A549 treated with Hydrocortisone at 1 μM for 4 hours (cell line): ENCODE measurements at places on chromosomes 16 and 17. TPM values are rescaled to one million over a fixed set of nuclear protein-coding genes. Genes with fewer than 3 reads are reported as not detected.

The ROGDI gene
- 11.2 to 14.4 TPM (median 13.6 TPM) in 5 replicates for total RNA-seq

The STH gene
- not detected in 5 replicates for total RNA-seq

The HSD11B2 gene
- total RNA-seq: 2.0 to 2.3 TPM (median 2.2 TPM) in 5 replicates

The ASPA gene
- total RNA-seq: not detected in 5 replicates

The CA7 gene
- 0.09 TPM in 1 of 5 replicates, not detected in the others for total RNA-seq

The KRT40 gene
- total RNA-seq: not detected in 5 replicates

The SNAI3 gene
- total RNA-seq: 0.06 to 0.24 TPM (median 0.10 TPM) in 5 replicates

The KRTAP9-2 gene
- not detected in 5 replicates for total RNA-seq

The RND2 gene
- total RNA-seq: 0.07 to 0.22 TPM (median 0.15 TPM) in 5 replicates

The LRRC37A gene
- 0.60 to 1.1 TPM (median 0.94 TPM) in 5 replicates for total RNA-seq

The ARL16 gene
- total RNA-seq: 46.1 to 52.5 TPM (median 49.2 TPM) in 5 replicates

The GJC1 gene
- total RNA-seq: 23.1 to 34.0 TPM (median 28.6 TPM) in 5 replicates

The SOX8 gene
- 2.1 to 3.0 TPM (median 2.7 TPM) in 5 replicates for total RNA-seq

The RIPOR1 gene
- total RNA-seq: 38.8 to 45.9 TPM (median 43.7 TPM) in 5 replicates

The TGFB1I1 gene
- 45.9 to 79.3 TPM (median 53.0 TPM) in 5 replicates for total RNA-seq

The MPO gene
- total RNA-seq: not detected in 5 replicates

The WNT3 gene
- 3.9 to 4.7 TPM (median 4.4 TPM) in 5 replicates for total RNA-seq

The GDPD3 gene
- total RNA-seq: 1.2 to 1.5 TPM (median 1.3 TPM) in 5 replicates

The IKZF3 gene
- not detected in 5 replicates for total RNA-seq

The C1QL1 gene
- total RNA-seq: 15.2 to 32.8 TPM (median 28.1 TPM) in 5 replicates

The APPBP2 gene
- total RNA-seq: 13.9 to 22.0 TPM (median 15.8 TPM) in 5 replicates

The MYOCD gene
- total RNA-seq: 0.71 to 1.4 TPM (median 0.92 TPM) in 5 replicates

The MCRIP2 gene
- total RNA-seq: 18.5 to 43.3 TPM (median 40.9 TPM) in 5 replicates

The SCGB1C2 gene
- total RNA-seq: not detected in 5 replicates

The HOXB3 gene
- 3.1 to 5.3 TPM (median 5.0 TPM) in 5 replicates for total RNA-seq

The CDR2L gene
- 65.6 to 80.7 TPM (median 75.4 TPM) in 5 replicates for total RNA-seq

The PLK1 gene
- 150 to 164 TPM (median 157 TPM) in 5 replicates for total RNA-seq

The OR1A1 gene
- not detected in 5 replicates for total RNA-seq

The GGA3 gene
- total RNA-seq: 26.2 to 28.9 TPM (median 28.0 TPM) in 5 replicates

The PRRT2 gene
- total RNA-seq: 0.26 to 0.52 TPM (median 0.31 TPM) in 5 replicates

The TEKT5 gene
- total RNA-seq: 0.08 to 0.17 TPM (median 0.16 TPM) in 3 of 5 replicates, not detected in the others

The CCDC182 gene
- not detected in 5 replicates for total RNA-seq

The TNFRSF17 gene
- not detected in 5 replicates for total RNA-seq

The FNDC8 gene
- total RNA-seq: 0.06 to 0.16 TPM (median 0.08 TPM) in 5 replicates

The TRPV2 gene
- 0.20 to 0.55 TPM (median 0.40 TPM) in 5 replicates for total RNA-seq

The TMEM100 gene
- 0.06 to 0.15 TPM in 2 of 5 replicates, not detected in the others for total RNA-seq

The PABPN1L gene
- total RNA-seq: not detected in 5 replicates

The APOH gene
- 4.3 to 6.0 TPM (median 5.0 TPM) in 5 replicates for total RNA-seq

The KLHDC4 gene
- total RNA-seq: 43.9 to 50.5 TPM (median 47.4 TPM) in 5 replicates

The FOXN1 gene
- 0.02 to 0.05 TPM in 2 of 5 replicates, not detected in the others for total RNA-seq

The CWC25 gene
- 19.6 to 25.9 TPM (median 20.5 TPM) in 5 replicates for total RNA-seq

The CDH11 gene
- 0.43 to 1.1 TPM (median 0.70 TPM) in 5 replicates for total RNA-seq

The TRIM16 gene
- total RNA-seq: 180 to 235 TPM (median 202 TPM) in 5 replicates

The ZNF423 gene
- total RNA-seq: 0.08 to 0.28 TPM (median 0.18 TPM) in 5 replicates

The SLC16A11 gene
- total RNA-seq: not detected in 5 replicates

The NETO2 gene
- total RNA-seq: 76.3 to 102 TPM (median 79.0 TPM) in 5 replicates

The ASB16 gene
- 0.07 to 0.13 TPM (median 0.12 TPM) in 3 of 5 replicates, not detected in the others for total RNA-seq

The SLFN14 gene
- not detected in 5 replicates for total RNA-seq

The KRTAP4-5 gene
- not detected in 5 replicates for total RNA-seq

The DNAAF1 gene
- 0.23 to 0.59 TPM (median 0.38 TPM) in 5 replicates for total RNA-seq

The CHRNE gene
- total RNA-seq: 0.05 to 0.12 TPM (median 0.07 TPM) in 4 of 5 replicates, not detected in the other

The MEIOC gene
- 1.2 to 2.8 TPM (median 2.4 TPM) in 5 replicates for total RNA-seq

The KRTAP3-2 gene
- 0.26 to 0.44 TPM (median 0.29 TPM) in 5 replicates for total RNA-seq

The NOG gene
- 0.58 to 1.1 TPM (median 0.91 TPM) in 5 replicates for total RNA-seq

The WWOX gene
- 10.3 to 15.2 TPM (median 12.4 TPM) in 5 replicates for total RNA-seq

The SNX20 gene
- total RNA-seq: not detected in 5 replicates

The CMTM1 gene
- 0.71 to 1.5 TPM (median 0.96 TPM) in 5 replicates for total RNA-seq

The P2RX5 gene
- 19.9 to 24.4 TPM (median 23.6 TPM) in 5 replicates for total RNA-seq
